ENCODE measurements at places on chromosomes 6 and 20.

DNA sequence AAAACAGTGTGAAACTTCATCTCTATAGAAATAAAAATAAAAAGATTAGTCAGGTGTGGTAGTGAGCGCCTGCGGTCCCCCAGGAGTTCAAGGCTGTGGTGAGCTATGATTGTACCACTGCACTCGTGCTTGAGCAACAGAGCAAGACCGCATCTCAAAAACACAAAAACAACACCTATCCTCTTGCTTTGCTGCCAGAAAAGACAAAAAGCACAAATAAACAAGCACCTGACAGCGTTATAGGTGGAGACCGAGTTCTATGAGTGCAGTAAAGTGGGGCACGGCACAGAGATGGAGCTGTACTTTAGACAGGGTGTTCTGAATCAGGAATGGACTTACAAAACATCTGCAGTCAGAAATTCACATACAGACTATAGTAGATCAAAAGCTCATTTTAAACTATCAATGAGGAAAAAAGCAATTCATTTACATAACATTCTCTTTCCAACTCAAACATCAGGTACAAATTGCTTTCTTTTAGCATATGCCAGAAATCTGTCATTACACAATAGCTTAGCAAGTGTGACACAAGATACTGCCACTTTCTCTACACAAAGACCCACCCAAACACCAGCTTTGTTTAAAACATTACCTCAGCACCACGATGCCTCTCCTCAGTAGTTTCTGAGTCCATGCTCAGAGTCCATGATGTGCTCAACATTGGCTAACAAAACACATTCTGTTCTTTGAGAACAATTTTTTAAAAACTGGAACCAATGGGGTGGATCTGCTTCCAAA lies 10.1 kb downstream of the EZR start:
- no peak for DNase-seq

DNA sequence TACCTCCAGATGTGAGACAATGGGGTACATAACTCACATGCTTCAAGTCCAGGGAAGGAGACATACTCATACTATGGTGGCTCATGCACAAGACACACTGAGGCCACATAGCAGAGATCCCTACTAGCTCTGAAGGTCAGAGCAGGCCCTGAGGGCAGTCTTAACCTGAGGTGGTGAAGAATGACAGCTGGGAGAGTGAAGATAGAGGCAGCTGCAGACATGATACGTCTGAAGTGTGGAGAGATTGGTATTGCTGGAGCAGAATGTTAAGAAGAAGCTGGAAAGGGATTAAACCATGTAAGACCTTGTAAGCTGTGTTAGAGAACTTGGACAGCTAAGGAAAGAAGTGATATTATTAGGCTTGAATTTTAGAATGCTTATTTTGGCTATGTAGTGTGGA lies 32.9 kb downstream of the PGM3 start:
- DNase-seq = no peak

DNA sequence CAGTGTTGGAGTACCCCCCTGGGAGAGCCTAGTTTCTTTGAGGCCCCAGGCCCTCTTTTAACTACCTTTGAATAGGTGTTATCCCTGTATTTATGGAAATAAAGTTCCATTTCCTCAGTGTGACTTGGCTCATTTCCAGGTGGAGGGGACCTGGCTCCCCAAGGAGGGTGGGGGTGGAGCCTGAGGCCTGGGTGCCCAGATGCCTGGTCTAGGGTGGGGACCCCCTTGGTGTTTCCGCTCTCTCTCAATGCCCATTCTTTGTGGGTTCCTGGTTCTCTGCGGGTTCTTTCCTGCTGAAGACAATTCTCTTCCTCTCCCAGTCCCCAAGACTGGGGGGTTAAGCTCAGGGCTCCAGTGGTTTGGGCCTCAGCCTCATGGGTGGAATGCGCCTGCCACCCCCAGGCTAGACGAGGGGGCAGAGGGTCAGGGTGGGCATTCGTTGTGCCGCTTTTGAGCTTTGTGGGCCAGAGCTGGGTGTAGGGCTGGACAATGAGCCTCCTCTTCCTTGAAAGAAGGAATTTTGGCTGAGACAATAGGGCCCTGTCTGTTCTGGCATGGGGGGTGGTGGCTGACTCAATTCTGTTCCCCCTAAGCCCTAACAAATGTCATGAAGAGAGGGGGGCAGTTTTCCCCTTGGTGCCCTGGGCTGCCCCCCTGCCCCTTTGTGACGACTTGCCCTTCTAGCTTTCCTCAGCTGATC lies 686 bp upstream of the EGFL8 start:
- DNase-seq = no peak

DNA sequence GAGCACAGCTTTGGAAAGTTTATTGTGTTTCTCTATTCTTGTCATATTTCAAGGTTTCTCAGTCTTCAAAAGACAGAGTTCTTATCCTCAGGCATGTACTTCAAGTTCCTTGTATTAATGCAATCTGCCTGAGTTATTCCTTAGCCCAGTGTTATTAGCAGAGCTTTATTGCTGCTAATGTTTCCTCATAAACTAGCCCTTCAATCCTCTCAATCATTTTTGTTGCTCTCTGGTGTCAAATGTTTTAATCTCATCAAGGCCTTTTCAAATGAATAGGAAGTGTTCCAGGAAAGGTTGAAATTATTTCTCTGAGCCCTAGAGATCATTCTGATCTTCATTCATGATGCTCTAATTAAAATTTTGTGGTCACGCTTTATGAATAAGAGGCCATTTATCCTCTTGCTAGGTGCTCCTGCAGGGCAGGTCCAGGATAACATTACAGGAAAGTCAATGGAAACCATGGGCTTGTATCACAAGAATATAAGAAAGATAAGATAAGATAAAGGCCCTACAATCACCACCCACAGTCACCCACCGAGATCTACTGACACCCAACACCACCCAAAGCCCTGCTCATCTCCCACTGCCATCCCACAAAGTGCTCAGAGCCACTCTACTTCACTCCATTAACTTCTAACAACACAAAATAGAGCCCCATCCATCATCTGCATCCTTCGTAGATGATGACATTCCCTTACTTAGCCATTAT lies 125.9 kb downstream of the COL9A1 start:
- DNase-seq = no peak

- no peak for DNase-seq
These were observed 12.2 kb upstream of the SERPINB1 start for GRCh38 chr6:2853769-2854395.

- DNase-seq = no peak
These were observed 21.4 kb upstream of the SNAI1 start for GRCh38 chr20:49961413-49961812.

GRCh38 chr20:59159493-59160376 lies 3.9 kb upstream of the ZNF831 start:
- DNase-seq = no peak

DNA sequence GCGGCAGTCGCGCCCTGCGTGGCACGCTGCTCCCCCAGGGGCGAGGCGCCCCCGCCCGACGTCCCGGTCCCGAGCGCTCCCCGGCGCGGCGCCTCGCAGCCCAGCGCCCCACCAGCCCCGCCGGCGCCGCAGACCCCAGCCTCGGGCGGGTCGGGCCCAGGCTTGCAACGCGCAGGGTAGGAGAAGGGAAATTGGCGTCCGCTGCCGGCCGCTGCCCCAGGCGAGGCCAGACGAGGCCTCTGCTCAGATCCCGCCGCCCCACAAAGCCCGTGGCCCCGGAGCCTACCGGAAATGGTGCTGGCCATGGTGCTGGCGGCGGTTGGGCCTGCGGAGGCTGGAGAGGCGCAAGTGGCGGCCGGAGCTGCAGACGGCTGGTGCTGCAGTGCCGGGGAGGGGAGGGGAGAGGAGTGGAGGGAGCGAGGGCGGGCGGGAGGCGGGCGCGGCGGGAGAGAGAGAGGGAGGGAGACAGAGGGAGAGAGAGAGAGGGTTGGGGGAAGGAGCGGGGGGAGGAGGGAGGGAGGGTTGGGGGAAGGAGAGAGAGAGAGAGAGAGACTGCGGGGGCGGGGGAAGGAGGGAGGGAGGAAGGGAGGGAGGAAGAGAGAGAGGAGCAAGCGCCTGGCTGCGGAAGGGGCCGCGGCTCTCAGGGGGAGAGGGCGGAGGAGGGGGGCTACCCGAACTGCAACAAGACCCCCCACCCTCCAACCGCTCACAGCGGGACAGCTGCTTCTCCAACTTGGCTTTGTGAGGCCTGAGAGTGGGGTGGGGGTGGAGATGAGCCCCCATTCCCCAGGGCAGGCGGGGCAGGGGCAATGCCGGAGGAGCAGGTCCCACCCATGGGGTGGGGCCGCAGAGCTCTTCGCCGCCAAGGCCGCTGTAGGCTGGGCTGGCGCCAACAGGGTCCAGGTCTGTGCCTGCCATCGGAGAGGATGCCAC lies at the start of gene STMN3:
TSS of gene STMN3 (minus strand) at position 384 of the 933 bp plus-strand sequence. CDS start at position 305, 79 bp downstream.
- DNase-seq = peak; percentile 82
